ENCODE measurements at places on chromosomes 13 and 19.

GRCh38 chr13:44734201-44734707 lies 158.1 kb upstream of the TSC22D1 start:
- no peak for DNase-seq

DNA sequence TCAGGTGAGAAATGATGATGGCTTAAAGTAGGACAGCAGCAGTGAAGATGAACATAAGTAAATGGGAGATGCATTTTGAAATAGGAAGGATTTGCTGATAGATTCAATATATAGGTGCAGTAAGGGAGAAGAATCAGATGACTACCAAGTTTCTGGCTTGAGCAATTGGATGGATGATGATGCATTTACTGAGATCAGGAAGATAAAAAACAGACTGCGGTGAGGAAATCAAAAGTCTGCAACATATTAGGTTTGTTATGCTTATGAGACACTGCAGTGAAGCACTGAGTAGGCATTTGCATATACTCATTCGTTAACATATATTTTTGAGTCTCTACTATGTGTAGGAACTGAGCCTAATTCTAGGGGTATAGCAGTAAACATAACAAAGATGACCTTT lies 184.2 kb downstream of the LACC1 start:
- no peak for DNase-seq

- no peak for DNase-seq
These were observed 2.7 kb upstream of the RPS16 start for GRCh38 chr19:39438270-39438934.

- no peak for DNase-seq
These were observed 80.1 kb downstream of the DCLK1 start for GRCh38 chr13:36051082-36051481.

DNA sequence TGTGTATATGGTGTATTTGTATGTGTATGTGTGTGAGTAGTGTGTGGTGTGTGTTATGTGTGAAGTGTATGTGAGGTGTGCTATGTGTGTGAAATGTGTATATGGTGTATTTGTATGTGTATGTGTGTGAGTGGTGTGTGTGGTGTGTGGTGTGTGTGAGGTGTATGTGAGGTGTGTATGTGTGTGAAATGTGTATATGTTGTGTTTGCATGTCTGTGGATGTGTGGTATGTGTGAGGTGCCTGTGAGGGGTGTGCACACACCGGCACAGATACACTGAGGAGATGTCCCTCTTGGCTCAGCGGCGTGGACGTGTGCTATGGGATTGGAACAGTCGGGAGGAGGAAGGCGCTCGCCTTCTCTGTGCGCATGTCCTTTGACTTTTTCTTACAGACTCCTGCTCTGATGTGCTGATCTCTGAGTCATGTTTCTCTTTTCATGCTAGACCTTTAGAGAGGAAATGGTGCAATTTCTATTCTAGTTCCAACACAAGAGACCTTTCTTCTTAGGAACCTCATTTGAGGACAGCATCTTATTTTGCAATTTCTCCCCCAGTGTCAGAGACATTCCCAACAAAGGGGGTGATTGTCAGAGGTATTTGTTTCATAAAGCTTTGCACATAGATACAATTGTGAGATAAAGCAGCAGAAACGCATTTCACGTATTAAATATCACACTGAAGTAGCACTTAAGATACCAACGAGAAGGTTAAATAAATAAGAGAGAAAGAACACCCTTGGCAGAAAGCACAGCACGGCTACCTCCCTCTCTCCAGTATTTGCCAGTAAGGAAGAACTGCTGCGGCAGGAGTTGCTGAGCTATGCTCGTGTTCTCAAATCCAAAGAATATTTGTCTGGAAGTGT lies 11.3 kb upstream of the TNFRSF19 start:
- DNase-seq: no peak

DNA sequence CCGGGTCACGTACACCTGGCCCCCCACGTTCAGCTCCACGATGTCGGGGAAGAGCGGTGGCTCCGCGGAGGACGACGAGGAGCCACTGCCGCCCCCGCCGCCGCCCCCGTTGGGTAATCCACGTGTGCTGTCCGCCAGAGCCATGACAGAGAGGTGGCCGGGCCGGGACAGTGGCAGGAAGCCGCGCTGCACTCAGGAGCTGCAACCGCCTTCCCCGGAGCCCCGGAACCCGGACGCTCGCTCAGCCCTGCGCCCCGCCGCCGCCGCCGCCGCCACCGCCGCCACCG lies 257 bp downstream of the KCTD12 start:
- DNase-seq: no peak

GRCh38 chr13:75764251-75764925 lies 128.3 kb downstream of the LMO7 start:
- no peak for DNase-seq
